ENCODE measurements at places on chromosomes 1 and 21.

GRCh38 chr1:40651138-40651857 lies 14.2 kb downstream of the RIMS3 start:
- no peak for DNase-seq

DNA sequence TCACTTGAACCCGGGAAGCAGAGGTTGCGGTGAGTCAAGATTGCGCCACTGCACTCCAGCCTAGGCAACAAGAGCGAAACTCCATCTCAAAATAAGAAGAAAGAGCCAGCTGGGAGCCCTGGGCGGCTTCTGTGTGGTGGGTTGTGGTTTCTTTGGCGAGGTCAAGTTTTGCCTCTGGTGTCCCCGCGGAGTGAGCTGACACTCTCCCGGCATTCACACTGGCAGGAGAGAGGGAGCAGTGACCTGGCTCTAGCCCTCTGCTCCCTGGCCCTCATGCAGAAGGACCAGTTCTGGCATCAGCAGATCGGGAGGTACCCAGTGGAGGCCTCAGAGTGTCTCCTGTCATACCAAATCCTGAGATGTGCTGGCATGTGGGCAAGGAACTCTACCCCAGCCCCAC lies 81.0 kb upstream of the VAMP3 start:
- no peak for DNase-seq

- DNase-seq = no peak
These were observed 131.0 kb downstream of the KCNK1 start for GRCh38 chr1:233744779-233745513.

- DNase-seq = no peak
These were observed 5.0 kb downstream of the PRELP start for GRCh38 chr1:203480525-203481084.

DNA sequence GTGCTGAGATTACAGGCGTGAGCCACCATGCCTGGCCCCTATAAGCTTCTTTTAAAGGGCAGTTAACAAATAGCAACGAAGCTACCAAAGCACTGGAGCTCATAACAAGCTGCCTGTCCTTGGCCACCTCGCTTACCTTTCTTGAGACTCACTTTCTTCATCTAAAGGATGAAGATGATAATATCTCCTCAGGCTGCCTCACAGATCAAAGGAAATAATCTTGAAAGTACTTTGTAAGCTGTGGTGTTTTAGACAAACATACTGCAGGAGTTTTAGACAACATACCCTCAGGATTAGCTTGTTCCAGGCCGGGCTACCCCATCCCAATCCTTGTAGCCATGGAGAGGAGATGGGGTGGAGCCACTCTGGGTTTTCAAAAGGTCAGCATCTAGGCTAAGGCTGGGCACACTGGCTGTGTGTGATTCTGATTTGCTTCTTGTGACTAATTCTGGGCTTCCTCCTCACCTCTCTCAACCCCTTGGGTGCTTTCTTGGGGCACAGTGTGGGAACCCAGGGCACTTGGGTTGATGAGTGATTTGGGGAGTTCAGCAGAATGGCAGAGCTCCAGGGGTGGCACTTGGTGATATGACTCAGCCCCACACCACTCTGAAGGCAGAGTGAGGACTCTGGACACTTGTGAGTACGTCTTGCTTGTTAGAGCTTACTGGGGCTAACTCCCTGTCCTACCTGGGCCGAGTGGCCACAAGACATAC lies 5.2 kb downstream of the GPR25 start:
- DNase-seq = no peak

DNA sequence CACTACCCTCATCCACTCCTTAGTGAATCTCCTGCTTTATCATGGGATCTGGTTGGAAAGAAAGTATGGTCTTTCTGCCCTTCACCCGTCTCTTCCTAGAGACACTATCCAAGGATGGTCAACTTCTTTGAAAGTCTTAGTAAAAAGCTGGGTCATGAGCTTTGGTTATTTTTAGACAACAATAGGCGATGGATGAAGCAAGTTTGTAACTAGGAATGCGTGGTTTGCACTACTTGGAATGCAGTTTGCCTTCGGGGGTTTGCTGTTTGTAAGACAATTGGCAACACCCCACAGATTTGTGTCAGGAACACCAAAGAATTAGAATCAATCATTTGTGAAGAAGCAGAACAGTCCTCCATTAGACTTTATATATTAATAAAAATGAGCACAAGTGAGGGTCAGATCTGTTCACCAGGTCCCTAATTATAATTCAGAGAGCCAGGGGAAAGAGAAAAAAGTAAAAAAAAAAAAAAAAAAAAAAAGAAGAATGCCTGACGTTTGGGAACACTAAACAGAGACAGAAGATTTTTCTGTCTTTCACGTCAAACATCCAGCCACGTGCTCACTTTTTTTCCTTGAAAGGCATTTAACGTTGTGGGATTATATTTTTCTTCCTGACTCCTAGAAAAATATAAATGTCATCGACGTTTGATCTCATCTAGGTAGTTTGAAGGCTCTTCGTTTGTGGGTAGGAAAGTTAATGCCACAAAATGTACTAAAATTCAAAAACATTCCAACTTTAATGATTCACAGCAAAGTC lies 60.7 kb upstream of the BTG3 start:
- DNase-seq = no peak

DNA sequence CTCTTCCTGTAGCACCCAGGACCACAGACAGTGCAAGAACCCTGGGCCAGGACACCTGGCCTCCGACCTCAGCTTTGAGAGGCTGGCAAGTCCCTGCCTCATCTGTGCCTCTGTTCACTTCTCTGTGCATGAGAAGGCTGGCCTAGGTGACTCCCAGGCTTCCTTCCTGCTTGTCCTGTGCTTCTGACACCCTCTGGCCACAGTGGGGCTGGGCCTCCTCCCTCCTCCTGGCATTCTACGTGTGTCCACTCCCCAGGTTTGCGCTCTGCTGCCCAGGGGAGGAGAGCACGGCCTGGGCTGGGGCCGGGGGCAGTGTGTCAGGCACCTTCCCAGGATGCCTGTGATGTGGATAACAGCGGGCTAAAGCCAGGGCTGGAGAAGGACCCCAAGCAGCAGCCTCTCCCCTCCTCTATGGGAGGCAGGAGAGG lies 30.3 kb upstream of the PKP1 start:
- no peak for DNase-seq

DNA sequence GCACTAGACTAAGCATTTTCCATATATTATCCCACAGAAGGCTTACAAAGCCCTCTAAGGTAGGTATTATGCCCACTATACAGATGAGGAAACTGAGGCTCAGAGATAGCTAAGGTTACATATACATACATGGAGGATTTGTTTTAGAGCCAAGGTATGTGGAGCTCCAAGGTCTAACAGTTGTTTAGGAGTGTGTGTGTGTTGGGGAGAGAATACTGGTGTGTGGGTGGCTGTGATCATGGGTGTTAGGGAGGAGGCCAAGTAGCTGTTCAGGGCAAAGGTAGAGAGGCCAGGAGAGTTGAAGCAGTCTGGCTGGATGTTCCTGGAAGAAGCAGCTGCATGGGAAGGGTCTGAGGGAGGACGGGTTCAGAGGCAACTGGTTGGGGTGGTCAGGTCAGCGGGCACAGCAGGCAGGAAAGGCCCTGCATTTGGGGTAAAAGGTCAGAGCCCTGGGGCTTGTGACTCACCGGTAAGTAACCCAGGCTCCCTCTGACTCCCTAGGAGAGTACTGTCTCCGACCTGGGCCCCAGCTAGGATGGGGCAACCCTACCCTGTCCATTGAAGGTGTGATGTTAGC lies 5.1 kb upstream of the LDLRAP1 start:
- DNase-seq = no peak

DNA sequence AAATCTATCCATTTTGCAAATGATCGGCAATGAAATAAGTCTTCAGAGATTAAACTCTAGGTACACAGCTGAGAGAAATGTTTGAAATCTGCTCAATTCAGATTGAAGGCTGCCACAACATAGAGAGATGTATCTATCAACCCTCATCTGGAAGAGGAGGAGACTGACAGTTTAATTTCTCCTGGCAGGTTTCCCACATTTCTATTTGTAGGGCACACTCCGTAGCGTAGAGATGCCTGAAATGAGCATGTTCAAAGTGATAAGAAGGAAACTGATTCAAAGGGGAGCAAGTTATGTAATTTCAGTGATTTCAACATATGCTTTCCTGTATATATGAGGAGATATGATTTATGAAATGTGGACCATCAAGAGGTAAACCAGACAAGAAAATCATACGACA lies 44.1 kb downstream of the NIBAN1 start:
- no peak for DNase-seq

DNA sequence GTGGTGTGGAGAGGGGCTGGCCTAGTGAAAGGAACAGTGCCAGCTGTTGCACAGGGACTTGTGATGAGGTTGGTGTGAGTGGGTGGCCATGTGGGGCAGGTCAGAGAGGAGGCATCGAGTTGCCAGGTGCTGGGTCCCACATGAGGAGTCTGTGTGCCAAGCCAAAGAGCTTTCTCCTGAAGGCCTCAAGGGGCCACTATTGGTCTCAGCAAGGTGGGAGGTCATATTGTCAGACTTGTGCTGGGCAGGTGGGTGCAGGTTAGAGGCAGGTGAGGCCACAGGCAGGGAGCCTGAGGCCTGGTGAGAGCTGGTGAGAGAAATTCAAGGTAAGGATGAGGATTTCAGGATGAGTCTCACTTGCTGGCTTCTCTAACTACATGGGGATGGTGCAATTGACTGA lies 256.8 kb downstream of the DISC1 start:
- no peak for DNase-seq

- peak; percentile 50 for DNase-seq
These were observed 42.8 kb upstream of the ENAH start for GRCh38 chr1:225695578-225696337.

DNA sequence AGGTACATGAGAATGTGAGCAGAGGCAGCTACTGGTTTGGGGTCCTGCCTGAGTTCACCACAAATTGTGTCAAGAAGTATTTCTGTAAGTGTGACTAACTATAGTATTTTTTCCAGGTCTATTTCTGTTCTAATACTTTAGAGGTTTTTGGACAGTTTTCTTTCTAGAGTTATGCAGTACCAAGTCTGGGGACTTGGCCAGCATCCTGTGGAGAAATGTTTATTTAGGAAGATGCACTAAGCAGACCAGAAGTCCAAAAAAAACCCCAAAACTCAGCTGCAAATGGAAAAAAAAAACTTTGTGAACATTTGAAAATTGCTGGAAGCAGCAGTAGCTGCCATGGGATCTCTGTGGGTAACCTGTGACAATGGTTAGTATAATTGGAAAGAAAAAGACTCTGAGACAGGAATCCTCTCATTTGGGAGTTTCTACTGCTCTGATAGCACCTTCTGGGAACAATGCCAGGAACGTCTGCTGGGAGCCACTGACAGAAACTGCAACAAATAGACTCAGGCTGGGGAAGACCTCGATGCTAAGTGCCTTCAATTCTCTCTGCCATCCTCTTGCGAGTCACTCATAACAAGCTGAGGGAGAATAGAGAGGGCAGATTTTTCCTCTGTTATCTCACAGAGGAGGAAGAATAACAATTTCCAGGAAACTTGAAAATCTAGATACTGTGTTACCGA lies 37.6 kb downstream of the OR10R2 start:
- no peak for DNase-seq

DNA sequence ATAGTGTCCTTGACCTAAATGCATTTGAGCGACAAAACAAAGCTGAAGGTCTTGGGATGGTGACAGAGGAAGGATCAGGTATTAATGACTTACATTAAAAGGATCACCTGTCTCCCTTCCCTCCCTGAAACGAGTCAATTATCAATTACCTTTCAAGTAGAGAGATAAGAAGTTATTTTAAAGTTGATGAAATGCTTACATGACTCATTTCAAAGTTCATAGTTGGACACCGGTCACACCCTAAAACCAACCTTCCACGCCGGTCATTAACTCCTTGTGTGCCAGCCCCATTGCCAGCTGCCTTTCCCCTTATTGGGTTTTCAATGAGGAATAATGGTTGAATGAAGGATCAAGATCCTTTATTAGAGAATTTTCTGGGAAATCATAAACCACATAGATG lies 129.8 kb downstream of the ZP4 start:
- no peak for DNase-seq

GRCh38 chr1:167435484-167435883 lies 82.8 kb downstream of the CD247 start:
- DNase-seq = no peak

DNA sequence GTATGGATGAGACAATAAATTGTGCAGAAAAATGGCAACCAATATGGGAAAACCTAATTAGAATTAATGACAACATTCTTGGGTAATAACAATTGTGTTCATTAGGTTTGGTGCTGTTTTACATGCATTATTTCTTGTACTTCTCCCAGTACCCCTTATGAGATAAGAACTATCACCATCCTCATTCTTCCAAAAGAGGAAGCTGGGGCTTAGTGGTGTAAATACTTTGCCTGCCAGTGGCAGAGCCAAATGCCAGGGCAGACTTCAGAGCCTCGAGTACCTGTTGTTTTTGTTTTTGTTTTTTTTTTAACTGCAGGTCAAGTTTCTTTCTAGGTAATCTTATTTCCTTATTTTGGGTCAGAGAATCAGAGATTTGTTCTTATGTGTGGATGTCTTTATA lies 206.4 kb downstream of the RHOU start:
- DNase-seq = no peak

DNA sequence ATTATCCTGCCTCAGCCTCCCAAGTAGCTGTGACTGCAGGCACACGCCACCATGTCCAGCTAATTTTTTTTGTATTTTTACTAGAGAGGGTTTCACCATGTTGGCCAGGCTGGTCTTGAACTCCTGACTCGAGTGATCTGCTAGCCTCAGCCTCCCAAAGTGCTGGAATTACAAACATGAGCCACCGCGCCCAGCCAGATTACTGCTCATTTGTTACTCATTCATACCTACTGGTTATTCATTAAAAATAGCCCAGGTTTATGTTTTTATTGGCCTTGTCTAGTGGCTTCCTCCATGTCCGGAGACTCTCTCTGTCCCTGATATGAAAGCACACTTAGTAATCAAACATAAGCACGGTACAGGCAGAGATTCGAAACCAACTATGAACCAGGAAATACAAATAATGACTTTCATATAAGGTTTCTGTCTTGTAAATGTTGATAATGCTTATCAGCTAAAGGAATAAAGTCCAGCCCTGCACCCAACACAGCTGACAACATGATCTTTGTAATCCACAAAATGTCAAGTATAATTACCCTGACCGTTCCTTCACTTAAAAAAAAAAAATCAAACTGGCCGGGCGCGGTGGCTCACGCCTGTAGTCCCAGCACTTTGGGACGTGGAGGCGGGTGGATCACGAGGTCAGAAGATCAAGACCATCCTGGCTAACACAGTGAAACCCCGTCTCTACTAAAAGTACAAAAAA lies 50.4 kb upstream of the CXADR start:
- no peak for DNase-seq

DNA sequence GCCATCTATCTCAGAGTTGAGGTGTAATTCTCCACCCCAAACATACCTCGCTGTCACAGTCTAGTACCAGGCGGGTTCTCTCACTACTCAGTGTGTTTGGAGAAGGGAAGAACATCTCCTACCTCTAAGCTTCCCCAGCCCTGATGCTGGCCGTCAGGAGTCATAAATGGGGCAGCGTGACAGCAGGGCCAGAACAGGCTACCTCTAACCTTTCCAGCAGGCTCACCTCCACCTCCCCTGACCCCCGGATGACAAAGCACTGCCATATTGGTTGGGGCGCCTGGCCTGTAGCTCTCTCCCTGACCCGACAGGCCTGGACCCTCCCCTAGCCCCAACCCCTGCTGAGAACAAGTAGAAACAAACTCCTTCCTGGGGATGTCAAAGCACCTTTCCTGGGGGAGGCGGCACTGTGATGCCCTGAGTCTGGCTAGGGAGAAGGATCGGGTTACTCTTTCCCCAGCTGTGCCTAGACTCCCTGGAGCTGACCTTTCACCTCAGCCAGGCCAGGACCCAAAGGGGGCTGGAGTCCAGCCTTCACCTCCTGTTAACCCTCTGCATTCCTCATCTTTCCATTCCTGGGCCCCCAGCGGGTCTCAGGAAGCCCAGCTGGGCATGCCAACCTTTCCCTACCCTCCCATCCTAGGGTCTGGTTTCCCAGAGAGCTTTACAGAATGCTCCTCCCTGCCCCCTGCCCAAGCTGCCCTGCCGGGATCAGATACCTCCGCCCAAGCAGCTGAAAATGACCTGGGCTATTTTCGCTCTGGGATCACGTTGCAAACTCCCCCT lies 34.2 kb downstream of the AHDC1 start:
- no peak for DNase-seq
